Activated CD4-positive, alpha-beta memory T cell treated with anti-CD3 and anti-CD28 coated beads for 36 hours (primary cell): ENCODE measurements at places on chromosomes 16 and 17. TPM values are rescaled to one million over a fixed set of nuclear protein-coding genes. Genes with fewer than 3 reads are reported as not detected.

DNA sequence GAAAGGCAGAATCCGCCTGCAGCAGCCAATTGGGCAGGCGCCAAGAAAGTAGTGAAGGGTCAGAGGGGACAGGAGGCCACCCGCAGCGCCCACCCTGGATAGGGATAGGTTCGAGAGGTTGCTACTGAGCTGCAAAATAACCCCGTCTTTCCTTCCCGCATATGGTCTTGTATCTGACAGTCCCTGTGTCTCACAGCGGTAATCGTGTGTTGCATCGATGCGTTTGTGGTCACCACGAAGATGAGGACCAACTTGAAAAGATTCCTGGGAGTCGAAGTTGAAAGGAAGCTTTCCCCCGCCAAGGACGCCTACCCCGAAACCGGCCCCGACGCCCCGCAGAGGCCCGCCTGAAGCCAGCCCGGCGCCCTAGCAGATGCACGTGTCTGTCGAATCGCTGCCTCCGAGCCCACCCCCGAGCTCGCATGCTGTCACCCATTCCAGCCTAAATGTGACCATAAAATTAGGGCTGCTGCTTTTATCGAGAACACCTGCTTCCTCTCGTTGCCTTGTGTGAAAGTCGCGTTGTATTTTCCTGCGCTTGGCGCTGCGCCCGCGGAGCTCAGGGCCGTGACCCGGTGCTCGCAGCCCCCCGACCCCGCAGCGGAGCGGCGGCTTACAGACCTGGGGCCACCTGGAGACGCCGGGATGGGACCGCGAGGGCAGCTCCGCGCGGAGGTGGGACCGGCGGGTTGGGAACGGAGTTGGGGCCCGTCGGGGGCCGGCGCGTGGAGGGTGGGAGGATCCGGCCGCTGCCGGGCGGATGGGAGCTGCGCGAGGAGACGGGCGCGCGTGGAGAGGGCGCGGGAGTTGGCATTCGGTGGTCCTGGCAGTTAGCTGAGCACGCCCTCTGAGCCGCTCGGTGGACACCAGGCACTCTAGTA is at the start of gene CMTM2:
Gene CMTM2, plus strand, starts transcription at position 813 of the 881 bp plus-strand sequence. CDS start 145 bp downstream, outside the sequence.
- H3K27ac ChIP-seq, result no peak within 1 kb of the TSS
- DNase-seq, result no peak
- peak within 1 kb of the TSS; percentile 40 for H3K4me3 ChIP-seq
- H3K36me3 ChIP-seq, result no peaks in the 10 kb centered on the region

DNA sequence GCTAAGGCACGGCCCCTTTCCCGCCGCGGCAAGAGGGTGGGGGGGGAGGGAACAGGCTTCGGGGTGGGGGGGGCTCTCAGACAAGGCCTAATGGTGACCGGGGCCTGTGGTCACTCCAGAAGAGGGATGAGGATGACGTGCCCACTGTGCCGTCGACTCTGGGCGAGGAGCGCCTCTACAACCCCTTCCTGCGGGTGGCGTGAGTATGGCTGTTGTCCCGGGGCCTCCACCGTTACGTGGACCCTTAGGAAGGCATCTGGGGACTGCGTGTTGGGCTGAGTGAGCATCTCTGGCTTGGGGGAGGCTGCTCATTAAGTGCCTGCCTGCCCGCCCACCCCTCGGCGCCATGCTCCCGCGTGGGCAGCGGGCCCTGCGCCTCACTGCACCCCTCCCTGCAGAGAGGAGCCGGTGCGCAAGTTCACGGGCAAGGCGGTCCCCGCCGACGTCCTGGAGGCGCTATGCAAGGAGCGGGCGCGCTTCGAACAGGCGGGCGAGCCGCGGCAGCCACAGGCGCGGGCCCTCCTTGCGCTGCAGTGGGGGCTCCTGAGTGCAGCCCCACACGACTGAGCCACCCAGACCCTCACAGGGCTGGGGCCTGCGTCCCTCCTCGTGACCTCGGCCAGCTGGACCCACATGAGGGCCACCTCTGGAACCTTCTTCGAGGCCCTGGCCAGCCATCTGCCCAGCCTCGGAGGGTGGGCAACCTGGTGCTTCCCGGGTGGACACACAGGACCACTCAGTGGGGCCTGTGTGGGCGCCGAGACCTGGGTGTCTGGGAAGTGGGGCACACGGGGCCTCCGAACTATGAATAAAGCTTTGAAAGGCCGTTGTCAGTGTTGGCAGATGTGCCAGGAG is 2.2 kb downstream of the HAGHL start:
- H3K36me3 ChIP-seq, result no peaks in the 10 kb centered on the region
- no peak overlapping the region for H3K27ac ChIP-seq

The BCO1 gene
- not detected for total RNA-seq

DNA sequence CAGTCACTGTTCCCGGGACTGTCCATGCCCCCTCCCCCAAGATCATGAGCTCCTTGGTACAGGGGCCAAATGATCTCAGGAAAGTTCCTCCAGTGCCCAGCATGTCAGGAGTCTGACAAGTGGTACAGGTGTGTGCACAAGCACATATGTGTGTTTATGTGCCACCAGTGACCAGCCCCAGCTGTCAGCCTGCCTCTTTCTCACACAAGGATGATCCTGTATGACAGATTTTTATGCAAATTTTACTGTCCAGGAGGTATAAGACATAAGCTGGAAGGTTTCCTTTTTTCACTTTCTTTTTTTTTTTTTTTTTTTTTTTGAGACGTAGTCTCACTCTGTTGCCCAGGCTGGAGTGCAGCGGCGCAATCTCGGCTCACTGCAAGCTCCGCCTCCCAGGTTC is 31.4 kb upstream of the GFOD2 start:
- H3K27me3 ChIP-seq, result no peaks in the 10 kb centered on the region
- no peaks in the 10 kb centered on the region for H3K4me1 ChIP-seq
- DNase-seq, result no peak
- no peaks in the 10 kb centered on the region for H3K36me3 ChIP-seq

The BAIAP2 gene
- 3.6 TPM for total RNA-seq

- no peak overlapping the region for H3K27ac ChIP-seq
- H3K4me3 ChIP-seq, result no peak overlapping the region
- DNase-seq, result no peak
- H3K36me3 ChIP-seq, result no peaks in the 10 kb centered on the region
These were observed 536.3 kb upstream of the EEF2KMT start for GRCh38 chr16:5633845-5634440.

The GUCY2D gene
- not detected for total RNA-seq

The ZNF423 gene
- total RNA-seq, result not detected

DNA sequence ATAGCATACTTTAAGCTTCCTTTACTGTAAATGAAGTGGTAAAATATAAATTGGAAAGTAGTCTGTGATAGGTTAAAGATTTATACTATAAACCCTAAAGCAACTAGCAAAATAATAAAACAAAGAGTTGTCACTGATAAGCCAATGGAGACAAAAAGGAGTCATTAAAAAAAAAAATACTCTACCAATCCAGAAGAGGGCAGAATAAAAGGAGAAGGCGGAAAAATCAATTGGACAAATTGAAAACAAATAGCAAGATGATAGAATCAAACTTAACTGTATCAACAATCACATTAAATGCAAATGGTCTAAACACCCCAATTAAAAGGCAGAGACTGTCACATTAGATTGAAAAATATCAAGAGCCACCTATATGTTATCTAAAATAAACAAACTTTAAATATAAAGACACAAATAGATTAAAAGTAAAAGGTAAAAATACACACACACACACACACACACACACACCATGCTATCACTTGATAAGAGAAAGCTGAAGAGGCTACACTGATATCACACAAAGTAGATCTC is 71.8 kb downstream of the CACNG1 start:
- no peak for DNase-seq
- no peaks in the 10 kb centered on the region for H3K27me3 ChIP-seq
- no peak overlapping the region for H3K4me3 ChIP-seq
- peaks cover 67% of the 10 kb centered on the region for H3K36me3 ChIP-seq

- H3K27ac ChIP-seq, result no peak overlapping the region
- no peak overlapping the region for H3K4me3 ChIP-seq
- no peaks in the 10 kb centered on the region for H3K27me3 ChIP-seq
These were observed 5.7 kb downstream of the LLGL1 start for GRCh38 chr17:18231164-18231563.

DNA sequence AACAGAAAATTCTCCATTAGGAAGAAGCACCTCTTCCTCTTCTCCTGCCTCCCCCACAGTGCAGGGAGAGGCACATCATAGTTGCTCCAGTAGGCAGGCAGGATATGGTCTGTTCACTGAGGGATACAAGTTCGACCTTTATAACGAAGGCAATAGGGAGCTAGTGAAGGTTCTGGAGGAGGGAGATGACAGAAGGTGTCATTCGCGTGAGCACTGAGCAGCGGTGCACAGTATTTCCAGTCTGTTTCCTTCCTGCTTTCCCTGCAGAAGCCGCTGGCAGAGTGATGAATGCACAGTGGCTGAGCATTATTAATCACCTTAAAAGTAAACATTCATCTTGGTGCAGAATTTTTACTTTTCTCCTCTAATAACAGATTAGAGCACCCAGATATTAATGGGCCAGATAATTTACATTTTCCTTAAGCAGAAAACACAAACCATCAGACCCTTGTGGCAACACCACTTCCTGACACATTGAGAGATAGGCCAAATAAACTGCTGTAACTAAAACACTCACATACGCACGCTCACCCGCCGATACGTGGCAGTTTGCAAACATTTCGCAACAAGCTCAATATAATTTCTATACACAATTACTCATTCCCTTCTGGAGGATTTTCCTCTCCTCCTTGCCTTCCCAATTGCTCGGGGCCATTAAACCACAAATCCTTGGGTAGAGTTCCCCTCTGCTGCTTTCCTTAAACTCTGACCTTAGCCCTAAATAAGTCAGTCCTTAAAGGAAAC is 69.5 kb downstream of the AIPL1 start:
- H3K27ac ChIP-seq, result no peak overlapping the region
- no peak for DNase-seq
- H3K27me3 ChIP-seq, result peaks cover 41% of the 10 kb centered on the region
- H3K4me1 ChIP-seq, result peaks cover 4% of the 10 kb centered on the region
- no peaks in the 10 kb centered on the region for H3K36me3 ChIP-seq
- no peak overlapping the region for H3K4me3 ChIP-seq

GRCh38 chr16:14438256-14438655 is 191.8 kb downstream of the PARN start:
- no peak for DNase-seq
- H3K36me3 ChIP-seq, result peaks cover 18% of the 10 kb centered on the region
- H3K4me1 ChIP-seq, result peaks cover 7% of the 10 kb centered on the region
- H3K27me3 ChIP-seq, result no peaks in the 10 kb centered on the region
- H3K27ac ChIP-seq, result no peak overlapping the region
- H3K4me3 ChIP-seq, result no peak overlapping the region

The TMEM95 gene
- total RNA-seq, result not detected

The RHBDL1 gene
- total RNA-seq, result 0.57 TPM

GRCh38 chr17:54372069-54372749 is 528.4 kb upstream of the TOM1L1 start:
- H3K36me3 ChIP-seq, result no peaks in the 10 kb centered on the region
- DNase-seq, result no peak
- H3K27me3 ChIP-seq, result no peaks in the 10 kb centered on the region
- no peaks in the 10 kb centered on the region for H3K4me1 ChIP-seq

GRCh38 chr16:56424791-56425438 is 430 bp downstream of the AMFR start:
- H3K27me3 ChIP-seq, result no peaks in the 10 kb centered on the region
- H3K36me3 ChIP-seq, result no peaks in the 10 kb centered on the region
- DNase-seq, result peak; percentile 45
- peaks cover 63% of the 10 kb centered on the region for H3K4me1 ChIP-seq

GRCh38 chr17:42578282-42578869 is 847 bp upstream of the PSMC3IP start:
- H3K27ac ChIP-seq, result peak overlapping the region; percentile 97
- H3K36me3 ChIP-seq, result peaks cover 43% of the 10 kb centered on the region
- H3K4me1 ChIP-seq, result peaks cover 25% of the 10 kb centered on the region
- DNase-seq, result peak; percentile 86
- peak overlapping the region; percentile 91 for H3K4me3 ChIP-seq

The PLXDC1 gene
- total RNA-seq, result 2.2 TPM

DNA sequence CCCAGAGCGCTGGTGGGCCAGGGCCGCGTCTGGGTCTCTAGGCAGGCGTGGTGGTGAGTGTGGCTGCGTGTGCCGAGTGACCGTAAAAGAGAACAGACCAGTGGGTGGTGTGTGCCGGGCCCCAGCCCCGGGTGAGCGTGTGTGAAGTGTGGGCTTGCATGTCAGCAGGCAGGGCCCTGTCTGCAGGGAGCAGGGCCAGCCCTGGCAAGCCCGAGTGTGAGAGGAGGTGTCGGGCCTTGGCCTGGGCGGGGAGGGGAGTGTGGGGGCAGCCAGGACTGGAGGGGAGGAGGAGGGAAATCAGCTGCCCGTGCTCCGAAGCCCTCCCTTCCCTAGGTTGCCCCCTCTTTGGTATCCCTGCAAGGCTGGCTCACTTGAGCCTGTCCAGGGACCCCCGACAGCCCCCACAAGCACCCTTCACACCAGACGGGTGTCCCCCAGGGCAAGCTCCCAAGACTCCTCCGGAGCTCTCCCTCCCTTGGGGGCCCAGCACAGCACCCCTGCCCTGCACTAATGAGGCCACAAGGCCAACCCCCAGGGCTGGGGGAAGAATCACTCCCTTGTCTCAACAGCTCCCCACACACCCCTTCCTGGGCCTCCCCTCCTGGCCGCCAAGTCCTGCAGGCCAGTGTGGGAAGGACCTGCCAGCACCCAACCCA is 1.9 kb downstream of the USH1G start:
- H3K4me3 ChIP-seq, result no peak overlapping the region

GRCh38 chr17:46092991-46093390 is 93.9 kb downstream of the STH start:
- no peak overlapping the region for H3K4me3 ChIP-seq
- H3K27me3 ChIP-seq, result no peaks in the 10 kb centered on the region
- DNase-seq, result no peak
- H3K4me1 ChIP-seq, result peaks cover 55% of the 10 kb centered on the region
- H3K36me3 ChIP-seq, result peaks cover 10% of the 10 kb centered on the region

The RGS11 gene
- total RNA-seq, result 0.14 TPM

DNA sequence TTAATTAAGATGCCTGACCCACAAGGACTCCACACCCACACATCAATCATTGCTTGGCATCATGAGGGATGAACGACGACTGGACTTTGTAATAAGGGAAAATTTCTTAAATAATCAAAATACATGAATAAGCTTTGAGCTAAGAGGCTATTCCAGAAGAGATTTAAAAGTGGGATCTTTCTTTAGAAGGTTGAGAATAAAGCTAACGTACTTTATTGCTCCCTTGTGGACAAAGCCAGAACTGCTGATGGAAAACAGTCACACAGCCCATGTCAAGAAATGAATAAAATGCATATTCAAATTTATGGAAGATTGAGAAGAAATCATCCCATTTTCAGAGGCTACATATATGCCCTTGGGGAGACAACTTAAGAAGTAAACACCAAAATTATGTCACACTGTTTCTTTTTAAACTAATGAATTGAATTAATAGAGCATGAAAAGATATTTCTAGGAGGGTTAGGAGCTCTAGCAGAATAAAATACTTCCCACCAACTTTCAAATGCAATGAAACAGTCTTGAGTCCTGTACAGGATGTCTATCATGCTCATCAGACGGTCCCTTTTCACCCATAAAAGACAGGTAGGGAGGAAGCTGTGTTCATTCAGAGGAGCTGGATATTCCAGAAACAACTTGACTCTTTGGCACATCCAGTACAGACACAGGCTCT is 60.2 kb upstream of the PHOSPHO1 start:
- no peak overlapping the region for H3K4me3 ChIP-seq
- no peak overlapping the region for H3K27ac ChIP-seq
- H3K4me1 ChIP-seq, result peaks cover 15% of the 10 kb centered on the region
- no peak for DNase-seq
